ENCODE measurements at places on chromosomes 12 and 14. TPM values are rescaled to one million over a fixed set of nuclear protein-coding genes. Genes with fewer than 3 reads are reported as not detected.

- peak; percentile 79 for DNase-seq
These were observed 7.9 kb downstream of the GABARAPL1 start for GRCh38 chr12:10220398-10221077.

NRL gene
- total RNA-seq = 69.2 TPM

ADCY4 gene
- total RNA-seq = 33.3 TPM

CCDC197 gene
- not detected for total RNA-seq

DNA sequence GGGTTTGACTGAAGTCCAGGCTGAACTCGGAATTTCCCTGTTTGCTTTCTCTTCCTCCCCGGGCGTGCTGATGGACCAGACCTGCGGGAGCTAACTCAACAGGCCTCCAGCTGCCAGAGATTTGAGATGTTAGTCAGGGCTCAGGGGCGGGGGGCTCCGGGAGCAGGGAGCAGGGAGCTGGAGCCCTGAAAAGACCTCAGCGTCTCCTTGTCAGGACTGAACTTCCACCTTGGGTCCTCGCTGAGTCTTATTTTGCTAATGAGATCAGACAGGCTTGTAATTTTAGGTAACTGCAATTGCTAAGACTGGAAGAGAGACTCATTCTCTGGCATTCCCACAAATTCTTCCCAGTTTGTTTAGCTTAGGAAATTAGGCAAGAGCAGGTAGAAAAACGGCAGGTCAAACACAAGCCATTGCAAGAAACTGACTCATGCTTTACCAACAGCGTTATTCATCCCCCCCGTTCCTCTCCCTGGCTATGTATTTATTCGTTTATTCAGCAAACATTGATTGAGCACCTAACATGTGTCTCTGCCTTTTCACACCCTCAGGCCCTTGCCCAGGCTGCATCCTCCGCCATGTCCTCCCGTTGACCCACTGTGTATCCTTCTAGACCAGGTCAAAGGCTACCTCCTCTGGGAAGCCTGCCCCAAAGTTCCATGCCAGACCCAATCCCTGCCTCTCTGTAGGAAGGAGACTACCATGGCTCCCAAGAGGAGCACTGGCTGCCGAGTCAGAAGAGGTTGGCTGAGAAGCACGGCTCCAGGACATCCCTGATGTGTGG, 80.4 kb upstream of the DIO3 start:
- peak; percentile 65 for DNase-seq

- DNase-seq = no peak
These were observed 71.3 kb downstream of the PDE3A start for GRCh38 chr12:20439626-20440025.

DNA sequence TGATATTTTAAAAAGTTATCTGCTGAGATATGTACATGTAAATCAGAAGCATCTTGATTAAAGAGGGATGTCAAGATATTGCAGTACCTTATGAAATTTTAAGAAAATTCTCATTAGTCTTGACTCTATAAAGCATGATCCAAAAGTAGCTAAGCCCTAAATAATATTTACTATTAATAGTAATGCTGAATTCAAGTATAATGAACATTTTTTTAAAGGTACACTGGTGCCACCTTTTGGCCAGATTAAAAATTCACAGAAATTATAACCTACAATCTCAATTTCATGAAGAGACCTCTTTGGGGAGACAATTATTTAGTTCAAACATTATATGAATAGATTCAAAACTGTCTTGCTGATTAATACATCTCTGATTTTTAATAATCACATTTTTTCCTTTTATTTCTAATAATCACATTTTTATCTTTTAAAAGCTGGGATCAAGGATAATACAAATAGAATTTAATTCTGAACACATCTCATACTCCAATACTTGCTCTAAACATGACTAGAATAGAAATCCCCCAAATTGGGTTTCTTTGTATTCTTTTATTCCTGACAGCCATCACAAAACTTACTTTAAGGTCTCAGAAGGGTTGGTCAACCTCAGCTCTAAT, 13.4 kb downstream of the AKAP5 start:
- peak; percentile 56 for DNase-seq

GRCh38 chr12:89038831-89039512, 313.3 kb downstream of the DUSP6 start:
- DNase-seq = no peak

GRCh38 chr14:92475451-92476187, 38.0 kb upstream of the RIN3 start:
- no peak for DNase-seq

DDX55 gene
- total RNA-seq = 18.5 TPM

- no peak for DNase-seq
These were observed 30.4 kb upstream of the GZMB start for GRCh38 chr14:24664366-24664765.

IL26 gene
- total RNA-seq = not detected

CSRP2 gene
- 12.9 TPM for total RNA-seq

GPR65 gene
- total RNA-seq = 1.3 TPM

DNA sequence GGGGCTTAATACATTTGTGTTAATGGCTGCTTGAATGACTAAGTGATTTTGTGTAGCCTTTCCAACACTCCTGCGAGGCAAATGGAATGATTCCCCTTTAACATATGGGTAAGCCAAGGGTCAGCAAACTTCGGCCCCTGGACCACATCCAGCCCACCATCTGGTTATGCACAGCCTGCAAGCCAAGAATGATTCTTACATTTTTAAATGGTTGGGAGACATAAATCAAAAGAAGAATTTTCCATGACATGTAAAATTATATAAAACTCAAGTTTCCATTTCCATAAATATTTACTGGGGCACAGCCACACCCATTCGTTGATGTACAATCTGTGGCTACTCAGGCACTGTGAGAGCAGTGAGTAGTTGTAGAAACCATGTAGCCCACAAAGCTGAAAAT, 9.0 kb downstream of the SLC8B1 start:
- DNase-seq = peak; percentile 80

RHOJ gene
- total RNA-seq = 3.8 TPM

- no peak for DNase-seq
These were observed 19.8 kb downstream of the DAD1 start for GRCh38 chr14:22569106-22569736.

GRCh38 chr14:100868621-100869370, 34.7 kb downstream of the RTL1 start:
- no peak for DNase-seq

PMCH gene
- total RNA-seq = not detected

- no peak for DNase-seq
These were observed 30.5 kb downstream of the BCL11B start for GRCh38 chr14:99241325-99242010.

GRCh38 chr12:3200032-3200617, 122.9 kb downstream of the TSPAN9 start:
- peak; percentile 53 for DNase-seq

DNA sequence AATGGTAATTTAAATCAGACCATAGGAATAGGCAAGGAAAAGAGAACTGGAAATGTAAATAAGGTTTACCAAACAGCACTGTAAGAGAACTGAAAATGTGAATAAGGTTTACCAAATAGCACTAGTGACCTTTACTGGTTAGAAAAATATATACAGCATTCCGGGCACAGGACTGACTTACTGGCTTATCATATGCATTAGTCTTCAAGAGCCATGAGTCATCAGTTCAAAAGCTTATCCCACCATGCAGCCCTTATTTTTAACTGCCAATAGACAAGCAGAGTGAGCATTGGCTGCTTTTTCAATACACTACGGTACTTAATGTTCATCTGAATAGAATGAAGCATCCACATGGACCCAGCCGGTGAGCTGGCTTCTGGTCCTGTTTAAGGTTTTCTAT, 13.0 kb upstream of the NELL2 start:
- no peak for DNase-seq

- DNase-seq = no peak
These were observed 848.0 kb downstream of the DIO2 start for GRCh38 chr14:79363291-79363690.

DNA sequence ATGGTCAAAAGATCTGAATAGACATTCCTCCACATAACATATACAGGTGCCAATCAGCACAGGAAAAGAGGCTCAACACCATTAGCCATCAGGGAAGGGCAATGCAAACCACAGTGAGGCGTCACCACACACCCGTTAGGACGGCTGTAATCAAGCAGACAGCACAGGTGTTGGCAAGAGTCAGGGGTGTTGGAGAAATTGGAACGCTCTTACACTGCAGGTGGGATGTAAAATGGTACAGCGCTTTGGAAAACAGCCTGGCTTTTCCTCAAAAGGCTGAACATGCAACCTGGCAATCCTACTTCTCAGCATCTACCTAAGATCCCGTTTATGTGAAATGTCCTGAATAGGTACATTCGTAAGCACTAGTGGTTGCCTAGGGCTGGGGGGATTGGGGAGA, 21.5 kb upstream of the MMP17 start:
- no peak for DNase-seq

DNA sequence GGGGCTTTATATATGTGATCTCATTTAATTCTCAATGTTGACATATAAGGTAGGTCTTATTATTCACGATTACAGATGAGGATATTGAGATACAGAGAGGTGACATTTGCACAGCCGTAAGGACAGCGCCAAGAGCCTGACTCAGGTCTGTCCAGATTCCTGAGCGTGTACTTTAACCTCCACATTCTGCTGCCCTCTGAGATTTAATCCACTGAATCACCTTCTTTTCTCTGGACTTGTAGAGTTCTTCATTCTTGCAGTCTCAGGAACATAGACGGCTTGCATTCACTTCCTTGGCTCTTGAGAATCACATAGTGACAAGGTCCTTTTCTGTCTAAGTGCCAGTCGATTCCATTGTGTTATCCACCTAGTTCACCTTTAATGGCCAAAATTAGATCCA, 141.0 kb upstream of the ARHGAP5 start:
- no peak for DNase-seq

- DNase-seq = peak; percentile 88
These were observed 742 bp downstream of the SPSB2 start for GRCh38 chr12:6872073-6873048.

APPL2 gene
- total RNA-seq = 92.4 TPM

DNA sequence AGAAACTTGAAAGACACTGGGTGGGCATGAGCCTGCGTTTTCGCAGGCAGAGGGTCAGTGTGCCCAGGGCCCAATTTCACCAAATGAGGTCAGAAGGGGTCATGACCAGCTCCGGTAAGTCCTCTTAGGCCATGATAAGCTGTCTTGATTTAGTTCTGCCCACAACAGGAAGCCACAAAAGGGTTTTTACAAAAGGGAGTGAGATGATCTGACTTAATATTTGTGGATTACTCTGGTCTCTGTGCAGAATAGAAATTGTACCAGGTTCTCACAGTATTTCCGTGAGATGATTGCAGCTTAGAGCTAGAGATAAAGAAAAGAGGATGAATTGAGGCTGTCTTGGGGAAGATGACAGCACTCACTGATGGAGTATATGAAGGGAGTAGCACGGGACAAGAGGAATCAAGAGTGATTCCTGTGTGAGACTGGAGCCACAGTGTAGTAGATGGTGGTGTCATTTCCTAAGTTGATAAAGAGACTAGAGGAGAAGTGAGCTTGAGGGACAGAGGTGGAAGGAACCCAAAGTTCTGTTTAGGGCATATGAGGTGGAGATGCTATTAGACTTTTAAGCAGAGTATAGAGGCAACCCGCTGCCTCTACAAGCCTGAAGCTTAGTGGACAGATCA, 288.3 kb upstream of the AMIGO2 start:
- no peak for DNase-seq

GRCh38 chr12:11798856-11799501, 149.5 kb downstream of the ETV6 start:
- DNase-seq = peak; percentile 53

- no peak for DNase-seq
These were observed 166.5 kb downstream of the PHETA1 start for GRCh38 chr12:111202237-111202915.

GRCh38 chr12:14779834-14780233, 23.4 kb downstream of the WBP11 start:
- no peak for DNase-seq

SIX6 gene
- not detected for total RNA-seq

DNA sequence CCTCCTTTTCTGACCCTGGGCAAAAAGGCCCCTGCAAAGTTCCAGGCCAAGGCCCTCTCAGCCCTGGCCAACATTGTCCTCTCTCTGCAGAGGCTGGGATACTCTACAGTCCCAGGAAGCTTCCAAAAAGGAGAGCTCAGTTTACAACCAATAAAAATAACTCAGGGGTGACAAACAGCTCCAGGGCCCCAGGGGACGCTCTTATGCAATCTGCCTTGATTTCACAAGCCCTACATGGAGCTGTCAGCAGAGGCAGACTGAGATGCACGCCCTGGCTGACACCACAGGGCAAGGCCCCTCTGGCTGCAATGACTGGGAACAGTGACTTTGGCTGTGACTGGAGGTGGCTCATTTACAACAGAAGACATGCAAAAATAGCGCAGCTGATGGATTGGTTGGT, 129.0 kb upstream of the MED13L start:
- peak; percentile 75 for DNase-seq

DNA sequence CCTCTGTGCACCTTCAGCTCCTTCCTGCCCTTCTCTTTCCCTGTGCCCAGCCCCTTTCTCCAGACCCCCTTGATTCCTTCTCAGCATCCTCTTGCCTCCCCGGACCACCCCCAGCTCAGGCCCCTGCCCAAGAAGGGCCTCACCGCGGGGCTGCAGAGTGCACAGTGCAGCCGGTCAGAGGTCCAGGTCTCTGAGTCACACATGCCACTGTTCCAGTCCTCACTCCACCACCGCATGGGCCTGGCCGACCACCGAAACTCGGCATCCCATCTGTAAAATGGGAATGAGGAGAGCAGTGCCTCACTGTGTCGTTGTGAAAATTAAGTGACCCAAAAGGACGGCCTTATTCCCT, 13.3 kb downstream of the BDKRB1 start:
- no peak for DNase-seq

All from stomach (tissue), 19 donors.